ENCODE measurements at places on chromosomes 13 and 19.

GRCh38 chr19:29705706-29706105, 9.4 kb downstream of the C19orf12 start:
- DNase-seq: no peak

GRCh38 chr19:44303976-44304568, 753 bp downstream of the ZNF235 start:
- DNase-seq: no peak

DNA sequence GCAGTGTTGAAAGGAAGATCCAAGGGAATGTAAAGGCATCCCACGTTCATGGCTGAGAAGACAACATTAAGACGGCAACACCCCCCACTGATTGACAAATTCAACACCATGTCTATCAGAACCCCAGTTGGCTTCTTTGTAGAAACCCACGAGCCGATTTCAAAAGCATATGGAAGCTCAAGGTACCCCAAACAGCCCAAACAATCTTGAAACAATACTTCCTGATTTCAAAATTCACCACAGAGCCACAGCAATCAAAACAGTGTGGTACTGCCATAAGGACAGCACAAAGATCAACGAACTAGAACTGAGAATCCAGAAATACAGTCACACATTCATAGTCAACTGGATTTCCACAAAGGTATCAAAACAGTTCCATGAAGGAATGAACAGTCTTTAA, 6.2 kb downstream of the MIER2 start:
- DNase-seq: no peak

GRCh38 chr13:102237230-102237629, 164.6 kb downstream of the FGF14 start:
- DNase-seq: no peak

DNA sequence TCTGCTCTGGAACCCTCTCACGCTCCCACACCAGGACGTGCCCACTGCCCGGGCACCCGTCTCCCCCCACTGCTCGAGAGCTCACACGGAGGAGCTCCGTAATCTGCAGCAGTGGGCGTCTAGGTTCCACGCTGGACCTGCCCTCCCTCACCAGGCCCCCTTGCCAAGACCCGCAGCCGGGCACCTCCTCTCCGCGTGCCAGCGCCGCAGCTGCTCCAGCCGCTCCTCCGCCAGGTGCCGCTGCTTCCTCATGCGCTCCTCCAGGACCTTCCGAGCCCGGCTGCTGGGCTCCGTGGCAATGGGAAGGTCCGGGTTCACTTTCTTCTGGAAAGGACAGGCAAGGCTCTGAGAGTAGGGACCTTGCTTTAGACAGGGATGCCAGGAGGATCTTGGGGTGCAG, 35.0 kb upstream of the MATK start:
- no peak for DNase-seq

DNA sequence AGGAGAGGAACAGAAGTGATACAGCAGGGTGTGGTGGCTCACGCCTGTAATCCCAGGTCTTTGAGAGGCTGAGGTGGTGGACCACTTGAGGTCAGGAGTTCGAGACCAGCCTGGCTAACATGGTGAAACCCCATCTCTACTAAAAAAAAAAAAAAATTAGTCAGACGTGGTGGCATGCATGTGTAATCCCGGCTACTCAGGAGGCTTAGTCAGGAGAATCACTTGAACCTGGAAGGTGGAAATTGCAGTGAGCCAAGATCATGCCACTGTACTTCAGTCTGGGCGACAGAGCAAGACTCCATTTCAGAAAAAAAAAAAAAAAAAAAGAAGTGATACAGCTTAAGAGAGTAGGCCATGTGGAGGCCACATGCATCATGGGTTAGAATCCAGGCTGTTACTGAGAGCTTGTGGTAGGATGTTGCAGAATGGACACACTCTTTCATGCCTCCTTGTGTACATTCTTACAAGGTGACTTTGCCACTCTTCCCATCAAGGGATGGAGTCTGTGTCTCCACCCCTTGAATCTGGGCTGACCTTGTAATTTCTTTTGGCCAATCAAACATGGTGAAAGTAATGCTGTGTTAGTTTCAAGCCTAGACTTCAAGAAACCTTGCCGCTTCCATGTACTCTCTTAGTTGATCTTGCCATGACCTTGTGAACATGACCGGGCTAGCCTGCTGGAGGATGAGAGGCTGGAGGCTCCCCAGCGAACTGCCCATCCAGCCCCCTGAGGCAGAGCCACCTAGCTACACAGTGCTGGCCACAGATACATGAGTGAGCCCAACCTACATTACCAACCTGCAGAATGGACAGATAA, 12.3 kb downstream of the FAM187B start:
- no peak for DNase-seq

DNA sequence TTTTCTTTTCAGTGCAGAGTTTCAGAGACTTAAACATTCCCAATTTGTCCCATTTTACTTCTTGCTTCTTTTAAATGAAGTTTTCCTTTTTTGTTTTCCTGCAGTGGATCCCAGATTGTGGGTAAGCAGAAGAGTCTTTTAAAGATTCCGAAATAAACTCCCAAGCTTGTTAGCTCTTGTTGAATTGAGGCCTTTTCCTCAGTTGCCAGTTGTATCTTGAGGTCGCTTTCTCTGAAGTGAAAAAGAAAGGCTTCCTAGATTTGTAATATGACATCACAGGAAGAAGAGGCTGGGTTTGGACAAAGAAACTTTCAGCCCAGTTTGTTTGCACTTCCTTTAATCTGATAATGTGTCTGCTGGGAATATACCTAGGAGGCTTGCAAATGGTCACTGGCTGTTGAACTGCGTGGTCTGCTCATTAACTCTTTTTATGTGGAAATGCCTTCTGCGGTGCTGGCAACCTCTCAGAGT, at the start of gene LPAR6:
TSS of gene LPAR6 (minus strand) at position 233 of the 471 bp plus-strand sequence. CDS start 690 bp downstream, outside the sequence.
- no peak for DNase-seq

GRCh38 chr13:53207556-53207955, 178.9 kb downstream of the OLFM4 start:
- no peak for DNase-seq

DNA sequence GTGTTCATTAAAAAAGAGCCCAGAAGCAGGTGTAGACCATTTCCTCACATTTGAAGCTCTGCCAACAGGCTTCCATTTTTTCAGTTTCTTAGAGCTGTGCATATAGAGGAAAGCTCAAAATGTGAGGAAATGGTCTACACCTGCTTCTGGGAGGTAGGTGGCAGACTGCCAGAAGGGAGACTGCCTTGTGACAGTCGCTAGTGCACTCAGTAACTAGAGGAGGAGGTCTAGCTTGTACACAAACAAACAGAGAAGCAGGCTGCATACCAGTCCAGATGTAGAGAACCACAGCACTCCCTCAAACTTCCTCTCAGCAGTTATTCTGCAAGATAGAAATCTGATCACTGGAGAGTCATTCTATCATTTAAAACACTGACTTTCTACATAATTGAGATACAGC, 800.2 kb downstream of the EFNB2 start:
- DNase-seq: no peak

- DNase-seq: no peak
Measured at GRCh38 chr13:27976362-27977091, 7.4 kb upstream of the CDX2 start.

DNA sequence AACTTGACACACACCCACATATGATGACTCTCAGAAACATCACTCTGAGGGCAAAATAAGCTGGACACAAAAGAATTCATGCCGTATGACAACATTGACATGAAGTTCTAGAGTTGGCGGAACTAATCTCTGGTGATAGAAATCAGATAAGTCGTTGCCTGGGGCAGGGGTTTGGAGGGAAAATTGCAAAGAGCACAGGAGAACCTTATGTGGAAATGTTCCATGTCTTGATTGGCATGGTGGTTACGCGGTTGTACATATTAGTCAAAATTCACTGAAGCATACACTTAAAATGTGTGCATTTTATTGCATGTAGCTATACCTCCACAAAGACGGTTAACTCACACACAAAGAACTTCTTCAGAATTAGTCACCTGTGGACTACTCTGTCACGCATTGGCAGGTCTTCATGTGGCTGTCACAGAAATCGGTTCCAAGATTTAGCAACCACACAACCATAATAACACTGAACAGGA, 137.8 kb upstream of the GJB6 start:
- no peak for DNase-seq

GRCh38 chr13:27112006-27112405, 59.6 kb downstream of the USP12 start:
- no peak for DNase-seq

GRCh38 chr13:32042551-32042950, 11.0 kb downstream of the FRY start:
- no peak for DNase-seq

- peak; percentile 90 for DNase-seq
Measured at GRCh38 chr13:41060724-41061074, 610 bp upstream of the WBP4 start.

DNA sequence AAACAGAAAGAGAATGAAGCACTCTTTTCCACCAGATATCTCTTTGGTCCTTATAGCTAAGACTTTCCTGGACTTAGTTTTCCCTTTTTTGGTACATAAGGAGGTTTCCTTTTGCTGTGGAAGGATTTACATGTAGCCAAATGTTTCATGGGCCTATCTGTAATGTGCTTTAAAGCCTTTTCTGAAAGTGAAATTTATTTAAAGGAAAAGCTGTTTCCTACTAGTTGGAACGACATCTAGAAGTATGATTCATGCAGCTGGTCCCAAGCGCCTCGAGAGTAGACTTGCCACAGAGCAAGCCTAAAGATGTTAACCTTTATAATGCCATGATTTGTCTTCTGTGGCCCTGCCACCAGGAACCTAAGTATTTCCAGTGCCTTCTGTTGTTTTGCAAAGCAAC, 390.3 kb downstream of the DLEU7 start:
- no peak for DNase-seq

GRCh38 chr13:45332036-45332830, 8.8 kb downstream of the TPT1 start:
- DNase-seq: no peak

- DNase-seq: no peak
Measured at GRCh38 chr13:112738606-112739005, 48.8 kb downstream of the ATP11A start.

GRCh38 chr19:33476151-33476707, 45.4 kb downstream of the PEPD start:
- DNase-seq: peak; percentile 3

DNA sequence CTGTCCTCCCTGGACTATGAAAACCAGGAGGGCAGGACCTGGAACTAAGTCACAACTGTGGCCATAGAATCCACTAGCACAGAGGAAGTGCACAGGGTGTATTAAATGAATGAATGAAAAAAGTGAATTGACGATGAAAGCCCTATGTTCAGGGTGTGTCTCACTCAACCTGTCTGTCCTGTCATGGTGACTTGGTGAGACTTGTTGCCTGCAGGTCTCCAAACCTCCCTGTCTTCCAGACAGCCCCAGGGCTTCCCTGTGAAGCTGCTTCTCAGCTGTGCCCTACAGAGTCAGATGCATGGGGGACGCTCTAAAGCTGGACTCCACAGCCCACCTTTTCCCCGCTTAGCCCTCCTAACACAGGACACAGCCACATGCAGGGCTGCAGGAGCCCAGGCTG, 4.8 kb upstream of the IGFL1 start:
- DNase-seq: no peak

DNA sequence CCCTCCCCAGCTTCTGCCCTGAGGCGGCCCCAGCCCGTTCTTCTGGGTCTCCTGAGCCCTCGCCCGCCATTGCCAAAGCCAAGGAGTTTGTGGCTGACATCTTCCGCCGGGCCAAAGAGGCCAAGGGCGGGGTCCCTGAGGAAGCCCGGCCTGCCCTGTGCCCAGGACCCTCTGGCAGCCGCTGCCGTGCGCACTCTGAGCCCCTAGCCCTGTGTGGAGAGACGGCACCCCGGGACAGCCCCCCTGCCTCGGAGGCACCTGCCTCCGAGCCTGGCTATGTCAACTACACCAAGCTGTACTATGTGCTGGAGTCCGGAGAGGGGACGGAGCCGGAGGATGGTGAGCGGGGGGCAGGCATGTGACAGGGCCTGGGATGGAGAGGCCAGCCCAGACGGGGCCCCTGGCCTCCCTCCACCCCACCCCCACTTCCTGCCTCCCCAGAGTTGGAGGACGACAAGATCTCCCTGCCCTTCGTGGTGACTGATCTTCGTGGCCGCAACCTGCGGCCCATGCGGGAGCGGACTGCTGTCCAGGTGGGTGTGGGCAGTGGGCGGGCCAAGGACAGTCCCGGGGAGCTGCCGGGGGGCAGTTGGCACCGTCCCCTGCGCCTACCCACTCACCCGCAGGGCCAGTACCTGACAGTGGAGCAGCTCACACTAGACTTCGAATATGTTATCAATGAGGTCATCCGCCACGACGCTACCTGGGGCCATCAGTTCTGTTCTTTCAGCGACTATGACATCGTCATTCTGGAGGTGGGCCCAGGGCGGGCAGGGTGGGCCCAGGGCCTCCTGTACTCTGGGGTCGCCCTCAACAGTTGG, 7.0 kb downstream of the DCAF15 start:
- DNase-seq: no peak

GRCh38 chr13:30615481-30615865, 2.2 kb upstream of the USPL1 start:
- no peak for DNase-seq

GRCh38 chr19:11337080-11337479, 2.4 kb downstream of the RAB3D start:
- no peak for DNase-seq

All from activated CD8-positive, alpha-beta memory T cell treated with anti-CD3 and anti-CD28 coated beads, Interleukin-2, amount 50 U/mL, for 4 hours (primary cell).